ENCODE measurements at places on chromosomes 16 and 17. TPM values are rescaled to one million over a fixed set of nuclear protein-coding genes. Genes with fewer than 3 reads are reported as not detected.

The GAST gene
- not detected for total RNA-seq

- no peak for DNase-seq
Observed at GRCh38 chr17:42459801-42460281, 1.2 kb downstream of the ATP6V0A1 start.

GRCh38 chr16:2460916-2461315, 1.0 kb downstream of the TEDC2 start:
- DNase-seq: no peak

DNA sequence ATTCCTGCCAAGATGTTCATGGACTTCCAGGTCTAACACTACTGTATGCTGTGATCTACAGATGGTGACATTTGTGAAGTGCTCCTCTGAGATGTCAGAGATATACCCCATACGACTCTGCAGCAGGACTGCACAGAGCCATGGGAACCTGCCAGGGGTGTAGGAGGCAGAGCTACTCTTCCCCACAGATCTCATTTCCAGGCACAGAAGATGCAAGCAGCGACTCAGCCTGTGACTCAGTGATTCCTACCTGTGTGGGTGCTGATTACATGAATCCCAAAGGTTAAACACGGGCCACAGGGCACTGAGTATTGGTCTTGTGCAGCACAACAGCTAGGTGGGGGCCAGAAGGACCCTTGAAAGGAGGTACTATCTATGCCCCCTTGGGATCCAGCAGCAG, 137.0 kb upstream of the SOX9 start:
- DNase-seq: no peak

DNA sequence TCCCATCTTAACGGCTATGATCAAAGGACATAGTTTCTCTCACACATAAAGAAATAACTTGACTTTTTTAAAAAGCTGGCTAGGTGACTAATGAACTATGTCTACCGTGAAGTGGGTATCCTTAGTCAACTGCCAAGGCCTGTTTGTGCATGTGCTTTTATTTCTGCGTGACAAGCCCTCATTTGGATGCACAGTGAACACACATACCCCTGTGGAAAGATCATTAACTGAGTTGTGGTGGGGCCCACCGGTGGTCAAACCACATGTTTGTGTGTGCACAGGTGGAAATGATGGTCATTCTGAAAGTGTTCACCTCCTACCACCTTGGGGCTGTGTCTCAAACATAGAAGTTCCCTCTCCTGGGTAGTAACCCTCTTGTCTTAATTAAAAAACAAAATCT, 256.1 kb upstream of the SALL1 start:
- DNase-seq: no peak

The TMEM92 gene
- 3.0 TPM for total RNA-seq

DNA sequence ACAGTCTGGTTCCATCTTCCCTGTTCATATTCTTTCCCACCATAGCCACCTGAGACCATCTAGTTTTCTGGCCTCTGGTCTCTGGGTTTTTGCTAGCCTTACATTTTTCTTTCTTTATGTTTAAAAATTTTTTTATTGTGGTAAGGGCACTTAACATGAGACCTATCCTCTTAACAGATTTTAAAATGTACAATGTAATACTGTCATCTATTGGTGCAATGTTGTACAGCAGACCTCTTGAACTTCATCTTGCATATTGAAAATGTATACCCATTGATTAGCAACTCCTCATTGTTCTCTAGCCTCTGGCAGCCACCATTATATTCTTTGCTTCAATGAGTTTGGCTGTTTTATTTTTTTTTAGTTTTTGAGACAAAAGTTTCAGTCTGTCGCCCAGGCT, 39.2 kb downstream of the ITGAM start:
- no peak for DNase-seq

- no peak for DNase-seq
Observed at GRCh38 chr16:78745108-78746019, 645.9 kb downstream of the WWOX start.

- DNase-seq: no peak
Observed at GRCh38 chr17:50920041-50920410, 53.9 kb upstream of the TOB1 start.

- no peak for DNase-seq
Observed at GRCh38 chr17:80705988-80706387, 161.3 kb downstream of the RPTOR start.

DNA sequence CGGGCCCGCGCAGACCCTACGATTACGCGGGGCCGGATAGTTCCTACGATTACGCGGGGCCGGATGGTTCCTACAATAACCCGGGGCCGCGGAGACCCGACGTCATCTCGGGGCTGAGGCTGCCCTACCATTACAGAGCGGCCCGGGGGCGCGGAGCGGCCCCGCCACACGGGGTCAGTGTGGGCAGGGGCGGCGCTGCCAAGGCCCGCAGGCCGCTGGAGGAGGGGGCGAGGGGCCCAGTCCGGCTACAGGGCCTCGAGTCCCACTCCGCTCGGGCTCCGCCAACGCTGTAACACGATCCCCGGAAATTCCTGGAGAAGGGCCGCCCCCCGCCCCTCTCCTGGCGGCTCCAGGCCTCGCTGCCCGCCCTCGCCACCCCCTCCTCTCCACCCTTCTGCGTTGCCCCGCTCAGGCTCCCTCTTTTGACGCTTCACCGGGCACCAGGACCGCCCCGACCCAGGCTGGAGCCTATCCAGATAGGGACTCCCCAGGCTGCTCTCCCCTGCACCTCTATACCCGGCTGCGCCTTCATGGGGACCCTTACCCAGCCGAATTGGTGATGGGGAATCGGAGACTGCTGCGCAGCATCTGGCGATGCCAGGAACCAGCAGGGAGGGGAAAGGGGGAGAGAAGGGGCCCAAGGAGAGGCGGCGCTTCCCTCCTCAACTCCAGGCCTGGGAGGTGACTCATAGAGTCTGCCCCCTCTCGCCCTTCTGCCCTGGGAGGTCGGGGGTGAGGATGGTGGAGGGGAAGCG, at the start of gene RAB34:
RAB34 (minus strand) TSS at position 291 of the 755 bp plus-strand sequence. CDS start 602 bp downstream, outside the sequence.
- peak; percentile 73 for DNase-seq

- DNase-seq: no peak
Observed at GRCh38 chr16:83992624-83993023, 24.6 kb downstream of the NECAB2 start.

The NOXO1 gene
- total RNA-seq: 0.63 TPM

DNA sequence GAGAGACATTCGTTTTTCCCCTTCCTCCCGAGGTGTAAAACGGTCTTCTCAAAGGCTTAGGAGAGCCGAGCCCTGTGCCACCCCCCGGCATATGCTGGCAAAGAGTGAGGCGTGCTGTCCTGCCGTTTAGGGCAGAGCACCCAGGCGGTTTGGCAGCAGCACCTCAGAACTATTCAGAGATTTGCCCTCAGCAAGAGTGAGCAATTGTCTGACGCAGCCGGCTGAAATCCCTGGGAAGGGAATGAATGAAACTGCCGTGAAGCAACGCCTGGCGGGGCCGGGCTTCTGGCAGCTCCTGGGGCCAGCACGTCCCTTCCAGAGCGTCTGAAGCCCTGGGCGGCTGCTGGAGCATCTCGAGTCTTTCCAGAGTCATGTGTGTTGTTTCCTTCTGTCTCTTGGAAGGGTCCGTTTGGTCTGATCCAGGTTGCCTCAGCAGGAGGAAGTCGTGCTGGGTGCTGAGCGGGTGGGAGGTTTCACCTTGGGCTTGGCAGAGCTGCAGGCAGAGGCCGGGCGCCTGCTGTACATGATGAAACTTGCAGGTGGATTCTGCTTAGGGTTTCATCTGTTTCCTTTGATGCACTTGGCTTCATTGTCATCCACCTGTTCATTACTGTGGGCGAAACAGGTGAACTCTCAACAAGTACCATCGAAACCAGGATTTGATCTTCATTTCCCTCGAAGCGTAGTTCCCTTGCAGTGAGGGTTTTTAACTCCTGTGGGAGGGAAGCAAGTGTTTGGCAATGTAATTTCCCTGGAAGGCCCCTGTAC, 35.4 kb downstream of the TBCD start:
- no peak for DNase-seq

The SLC47A1 gene
- 4.3 TPM for total RNA-seq

GRCh38 chr16:52837251-52837650, 215.4 kb downstream of the CHD9NB start:
- DNase-seq: no peak

DNA sequence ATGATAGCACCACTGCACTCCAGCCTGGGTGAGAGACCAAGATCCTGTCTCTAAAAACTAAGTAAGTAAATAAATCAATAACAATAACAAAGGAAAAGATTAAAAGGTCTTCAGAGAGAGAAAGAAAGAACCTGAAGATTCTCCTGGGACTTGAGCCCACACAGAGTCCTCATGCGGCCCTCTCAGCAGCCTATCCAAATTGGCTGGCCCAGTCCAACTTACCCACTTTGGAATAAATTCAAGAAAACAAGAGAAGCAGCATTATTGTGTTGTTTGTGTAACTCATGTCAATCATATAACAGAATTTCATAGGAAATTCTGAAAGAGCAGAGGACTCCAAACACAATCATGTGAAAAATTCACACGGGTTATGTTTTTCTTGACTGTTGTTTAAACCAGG, 3.8 kb downstream of the SLX4 start:
- no peak for DNase-seq

GRCh38 chr17:48322060-48322459, 108.0 kb downstream of the SKAP1 start:
- no peak for DNase-seq

GRCh38 chr16:1782408-1783264, at the start of the genes NUBP2 and SPSB3:
Gene NUBP2 (plus strand): TSS chr16:1782960. CDS start chr16:1783021, 61 bp downstream.
Gene SPSB3 (minus strand): TSS chr16:1782571. CDS start chr16:1781483, 1,088 bp downstream.
- DNase-seq: peak; percentile 95
